ENCODE measurements at places on chromosomes 12 and 14.
A peak's percentile ranks its signal among the peaks of the same experiment; 100 is the strongest.

DNA sequence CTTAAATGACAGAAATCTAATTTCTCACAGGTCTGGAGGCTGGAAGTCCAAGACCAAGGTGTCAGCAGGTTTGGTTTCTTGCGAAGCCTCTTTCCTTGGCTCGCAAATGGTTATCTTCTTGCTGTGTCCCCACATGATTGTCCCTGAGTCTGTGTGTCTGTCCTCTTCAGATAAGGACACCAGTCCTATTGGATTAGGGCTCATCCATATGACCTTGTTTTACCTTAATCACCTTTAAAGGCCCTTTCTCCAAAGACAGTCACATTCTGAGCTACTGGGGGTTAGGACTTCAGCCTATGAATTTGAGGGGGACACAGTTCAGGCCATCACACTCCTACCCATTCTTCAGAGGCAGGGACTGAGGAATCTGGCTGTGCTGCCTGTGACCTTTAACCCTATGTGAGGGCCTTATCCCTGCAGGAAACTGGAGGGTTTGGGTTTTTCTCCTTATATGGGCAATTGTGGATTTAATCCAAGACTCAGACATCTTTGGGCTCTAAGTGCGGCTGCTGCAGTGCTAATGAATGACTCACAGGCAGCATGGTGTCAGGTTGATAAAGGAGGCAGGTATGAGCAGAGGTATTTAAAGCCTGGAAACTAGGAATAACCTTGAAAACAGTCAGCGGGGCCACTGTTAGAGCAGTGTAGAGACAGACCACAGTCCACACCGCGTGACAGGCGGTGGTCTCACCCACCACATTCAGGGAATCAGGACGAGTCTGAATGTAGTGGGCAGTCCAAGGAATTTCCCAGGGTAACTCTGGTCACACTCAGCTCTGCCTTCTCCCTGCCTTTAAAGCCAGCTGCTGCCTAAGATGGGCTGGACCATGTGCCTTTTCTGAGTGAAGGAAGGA lies 10.2 kb downstream of the TPCN1 start:
- peak; percentile 19 for DNase-seq

DNA sequence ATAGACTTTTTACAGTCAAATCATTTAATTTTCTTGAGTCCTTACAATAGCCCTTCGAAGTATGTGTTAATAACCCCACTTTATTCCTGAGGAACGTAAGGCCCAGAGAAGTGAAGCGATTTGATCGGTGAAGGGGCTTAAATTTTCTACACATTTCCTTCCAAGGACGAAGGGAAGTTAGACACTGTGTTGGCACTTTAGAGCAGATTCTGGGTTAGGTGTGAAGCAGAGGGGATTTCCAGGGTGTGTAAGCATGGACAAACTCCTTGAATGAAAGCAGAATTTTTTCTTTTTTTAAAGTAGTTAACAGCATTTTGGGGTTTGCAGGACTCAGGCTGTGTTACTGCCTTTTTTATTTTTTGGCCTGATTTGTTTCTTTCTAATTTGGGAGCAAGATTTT lies 38.9 kb downstream of the PRORP start:
- no peak for DNase-seq

- no peak for DNase-seq
Observed at GRCh38 chr12:1481906-1482305, 112.5 kb downstream of the FBXL14 start.

- DNase-seq: no peak
Observed at GRCh38 chr14:82244791-82245190, 711.1 kb upstream of the SEL1L start.

All from NCI-H446 treated with DMSO at 0.1 percent for 48 hours (cell line).